Amygdala (tissue), 56 donors: ENCODE measurements at places on chromosomes 12 and 14.

DNA sequence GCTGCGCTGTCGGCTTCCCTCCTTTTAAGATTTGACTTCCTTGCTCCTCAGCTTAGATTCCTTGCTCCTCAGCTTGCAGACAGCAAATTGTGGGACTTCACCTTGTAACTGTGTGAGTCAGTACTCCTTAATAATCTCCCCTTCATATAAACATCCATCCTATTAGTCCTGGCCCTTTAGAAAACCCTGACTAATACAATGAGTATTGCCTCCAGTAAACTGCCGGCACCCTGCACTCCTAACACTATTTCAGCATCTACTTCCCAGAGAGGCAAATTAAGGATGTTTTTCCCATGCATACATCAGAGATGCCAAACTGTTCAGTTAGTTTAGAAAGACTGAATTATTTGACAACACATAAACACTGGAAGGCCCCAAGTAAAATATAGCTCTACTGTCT lies 611.3 kb upstream of the TMEM132C start:
- DNase-seq: no peak

DNA sequence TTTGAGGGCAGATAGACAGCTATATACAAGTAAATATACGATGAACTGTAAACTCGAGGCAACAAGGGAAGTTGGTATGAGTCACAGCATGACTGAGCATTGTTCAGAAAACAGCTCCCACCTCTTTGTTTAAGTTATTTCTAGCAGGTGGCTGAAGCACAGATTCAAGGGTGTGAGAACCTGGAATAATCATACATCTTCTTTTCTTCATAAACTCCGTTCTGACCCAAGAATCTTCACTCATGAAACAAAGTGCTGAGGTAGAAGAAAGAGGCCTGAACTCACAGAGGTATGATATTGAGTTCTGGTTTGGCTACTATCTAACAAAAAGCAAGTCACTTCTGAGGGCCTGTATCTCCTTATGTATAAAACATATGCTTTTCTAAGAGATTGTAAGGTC lies 364.1 kb upstream of the KITLG start:
- no peak for DNase-seq

GRCh38 chr14:80653956-80654355 lies 287.6 kb downstream of the CEP128 start:
- no peak for DNase-seq

GRCh38 chr14:104395276-104395675 lies 184.3 kb upstream of the C14orf180 start:
- no peak for DNase-seq

DNA sequence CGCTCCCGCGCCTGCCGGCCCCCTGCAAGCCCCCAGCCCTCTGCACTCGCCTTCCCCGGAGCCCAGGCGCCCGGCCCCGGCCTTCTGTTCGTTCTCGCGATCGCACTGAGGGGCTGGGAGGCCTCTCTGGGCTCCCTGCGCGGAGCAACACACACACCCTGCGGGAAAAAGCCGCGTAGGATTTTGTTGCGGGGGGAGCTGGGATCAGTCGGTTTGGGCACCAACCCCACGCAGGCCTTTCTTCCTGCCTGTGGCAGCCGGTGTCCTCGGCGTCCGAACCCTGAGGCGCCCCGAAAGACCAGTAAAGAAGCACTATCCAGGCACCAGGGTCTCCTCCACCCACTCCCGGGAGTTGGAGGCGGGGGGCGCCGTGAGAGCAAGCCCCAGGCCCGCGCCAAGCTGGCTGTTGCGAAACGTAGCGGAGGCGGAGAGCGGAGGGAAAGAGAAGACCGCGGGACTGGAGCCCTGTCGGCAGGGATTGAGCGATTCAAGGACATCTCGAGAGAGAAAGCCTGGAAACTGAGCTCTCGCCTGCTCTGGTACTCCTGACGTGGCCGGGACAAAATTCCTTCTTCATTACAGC lies 1.9 kb upstream of the HOXC5 start:
- DNase-seq: no peak

DNA sequence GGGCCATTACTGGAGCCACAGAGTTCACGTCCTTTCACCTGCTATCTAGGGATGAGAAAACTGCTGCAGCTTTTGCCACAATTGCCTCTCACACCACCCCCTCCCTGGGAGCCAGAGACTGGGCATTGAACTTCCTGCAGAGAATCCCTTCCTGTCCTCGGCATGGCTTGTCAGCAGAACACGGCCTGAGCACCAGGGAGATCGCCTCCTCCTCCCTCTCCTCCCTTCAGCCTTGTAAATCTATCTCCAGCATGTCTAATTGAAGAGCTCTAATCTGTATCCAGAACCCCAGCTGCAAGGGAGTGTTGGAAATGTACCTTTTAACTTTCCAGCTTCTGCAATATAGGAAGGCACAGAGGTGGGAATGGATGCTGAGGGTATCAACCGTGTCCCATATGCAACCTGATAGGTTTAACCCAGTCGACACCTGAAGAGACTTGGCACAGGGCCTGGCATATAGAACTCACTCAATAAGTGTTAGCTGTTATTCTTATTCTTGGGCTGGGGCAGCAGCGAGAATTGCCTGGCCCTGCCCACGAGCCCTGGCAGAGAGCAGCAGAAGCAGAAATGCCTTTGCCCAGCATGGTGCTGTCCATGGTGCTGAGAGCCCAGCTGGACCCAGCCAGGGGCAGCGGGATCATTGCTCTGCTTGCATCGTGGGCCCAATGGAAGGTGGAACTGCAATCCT lies 26.8 kb downstream of the TMEM63C start:
- peak; percentile 54 for DNase-seq

DNA sequence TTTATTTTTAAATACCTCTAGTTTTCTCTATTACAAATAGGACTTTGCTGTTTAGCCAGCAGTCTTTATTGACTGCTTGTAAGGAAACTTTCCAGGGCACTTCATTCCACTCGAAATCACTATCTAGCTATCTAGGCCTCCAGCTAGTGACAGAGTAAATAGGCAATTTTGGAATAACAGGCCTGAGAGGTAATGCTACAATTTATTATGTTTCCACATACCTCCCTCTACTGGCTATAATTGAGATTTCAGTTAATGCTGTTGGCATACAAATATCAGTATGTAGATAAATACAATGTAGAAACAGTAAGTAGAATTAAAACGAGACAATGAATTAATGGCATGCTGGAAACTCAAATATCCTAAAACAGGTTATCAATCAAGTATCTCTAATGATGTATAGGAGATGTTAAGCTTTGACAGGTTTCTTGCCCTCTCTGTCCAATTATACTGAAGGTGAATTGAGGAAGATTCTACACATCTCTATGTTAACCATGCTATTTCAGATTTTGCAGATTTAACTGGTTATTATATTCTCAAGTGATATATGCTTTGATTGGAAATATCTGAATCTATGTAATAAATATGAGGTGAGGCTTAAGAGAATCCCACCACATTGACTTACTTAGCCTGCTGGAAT lies 7.2 kb downstream of the DTD2 start:
- DNase-seq: no peak

GRCh38 chr14:86858031-86858430 lies 1135.0 kb downstream of the GALC start:
- DNase-seq: no peak

- DNase-seq: no peak
Measured at GRCh38 chr12:87216436-87216835, 812.8 kb downstream of the C12orf50 start.

DNA sequence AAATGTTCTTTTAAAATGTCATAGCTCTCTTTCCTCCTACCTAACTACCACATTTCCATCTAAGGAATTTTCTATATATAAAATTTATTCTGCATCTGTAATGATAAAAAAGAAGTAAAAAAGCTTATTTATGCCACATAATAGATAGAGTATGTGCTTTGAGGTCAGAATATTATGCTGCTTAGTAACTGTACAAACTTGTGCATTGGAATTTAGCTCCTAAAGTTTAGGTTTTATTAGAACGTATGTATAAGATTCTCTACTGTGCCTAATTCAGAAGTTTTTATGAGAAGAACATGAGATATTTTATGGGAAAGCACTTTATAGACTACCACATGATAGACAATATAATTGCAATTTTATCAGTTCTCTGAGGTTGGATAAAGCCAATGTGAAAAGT lies 384.6 kb downstream of the SLC16A7 start:
- DNase-seq: no peak

- no peak for DNase-seq
Measured at GRCh38 chr12:2498964-2499500, 295.7 kb upstream of the FKBP4 start.

DNA sequence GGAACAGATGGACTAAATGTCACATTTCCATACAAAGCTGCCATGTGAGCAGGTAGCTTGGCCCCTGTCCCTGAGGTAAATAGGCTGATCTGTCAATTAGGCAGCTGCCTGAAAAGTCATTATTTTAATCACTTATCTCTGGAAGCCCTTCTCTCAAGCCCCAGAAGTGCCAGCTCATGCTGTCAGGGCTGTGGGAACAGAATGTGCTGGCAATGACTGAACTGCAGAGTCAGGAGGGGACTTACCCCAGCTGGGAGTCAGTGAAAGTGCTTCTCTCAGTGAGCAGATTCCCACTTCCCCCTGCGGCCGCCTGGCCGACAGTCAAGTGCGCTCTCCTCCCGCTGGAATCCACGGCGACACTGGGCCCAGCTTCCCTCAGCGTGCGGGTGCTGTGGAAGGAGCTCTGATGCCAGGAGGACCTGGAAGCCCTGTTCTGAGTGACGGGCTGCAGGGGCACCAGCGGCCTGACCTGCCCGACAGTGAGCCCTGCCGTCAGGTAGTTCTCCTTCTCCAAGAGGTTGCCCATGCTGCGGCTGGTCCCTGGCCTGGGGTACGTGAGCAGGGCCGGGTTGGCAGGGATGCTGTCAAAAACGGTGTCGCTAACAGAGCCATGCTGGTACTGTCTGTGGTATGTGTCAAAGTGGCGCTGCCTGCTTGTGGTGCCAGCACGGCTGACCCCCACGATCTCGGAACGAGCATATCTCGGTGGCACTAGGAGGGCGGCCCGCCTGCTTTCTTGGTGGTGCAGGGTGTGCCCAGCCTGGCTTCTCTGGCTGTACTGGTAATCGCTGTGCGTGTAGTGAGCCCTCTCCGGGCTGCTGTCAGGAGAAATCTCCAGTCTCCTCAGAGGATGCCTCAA lies 18.7 kb downstream of the PKP2 start:
- DNase-seq: no peak

- no peak for DNase-seq
Measured at GRCh38 chr12:132159555-132160003, 15.3 kb downstream of the NOC4L start.

GRCh38 chr12:70059373-70059772 lies 183.9 kb upstream of the CNOT2 start:
- no peak for DNase-seq

DNA sequence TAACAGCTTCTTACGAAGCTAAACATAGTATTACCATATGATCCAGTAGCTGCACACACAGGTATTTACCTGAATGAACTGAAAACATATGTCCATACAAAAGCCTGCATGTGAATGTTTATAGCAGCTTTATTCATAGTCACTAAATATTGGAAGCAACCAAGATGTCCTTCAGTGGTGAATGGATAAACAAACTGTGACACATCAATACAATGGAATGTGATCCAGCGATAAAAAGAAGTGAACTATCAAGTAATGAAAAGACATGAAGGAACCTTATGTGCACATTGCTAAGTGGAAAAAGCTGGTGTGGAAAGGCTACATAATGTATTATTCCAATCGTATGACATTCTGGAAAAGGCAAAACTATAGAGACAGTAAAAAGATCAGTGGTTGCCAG lies 38.1 kb upstream of the JDP2 start:
- no peak for DNase-seq

- DNase-seq: no peak
Measured at GRCh38 chr12:110906083-110906482, 14.3 kb downstream of the MYL2 start.

DNA sequence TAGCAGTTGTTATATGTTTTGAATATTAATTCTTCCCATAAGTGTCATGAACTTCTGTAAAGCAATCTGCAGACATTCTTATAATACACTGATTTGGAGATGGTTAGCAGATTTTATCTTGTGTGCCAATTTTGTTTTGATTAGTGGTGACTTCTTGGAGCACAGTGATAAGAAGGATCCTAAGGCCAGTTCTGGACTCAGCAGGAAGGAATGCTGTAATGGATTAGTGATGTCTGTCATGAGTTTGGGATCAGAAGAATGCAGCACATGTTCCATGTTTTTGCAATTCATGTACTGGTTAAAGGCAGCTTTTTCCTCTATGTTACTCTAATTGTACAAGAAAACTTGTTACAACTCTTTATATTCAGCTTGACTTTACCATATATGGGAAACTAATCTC lies 91.5 kb downstream of the UNC79 start:
- DNase-seq: no peak

- no peak for DNase-seq
Measured at GRCh38 chr12:46492471-46493085, 120.0 kb upstream of the SLC38A2 start.

DNA sequence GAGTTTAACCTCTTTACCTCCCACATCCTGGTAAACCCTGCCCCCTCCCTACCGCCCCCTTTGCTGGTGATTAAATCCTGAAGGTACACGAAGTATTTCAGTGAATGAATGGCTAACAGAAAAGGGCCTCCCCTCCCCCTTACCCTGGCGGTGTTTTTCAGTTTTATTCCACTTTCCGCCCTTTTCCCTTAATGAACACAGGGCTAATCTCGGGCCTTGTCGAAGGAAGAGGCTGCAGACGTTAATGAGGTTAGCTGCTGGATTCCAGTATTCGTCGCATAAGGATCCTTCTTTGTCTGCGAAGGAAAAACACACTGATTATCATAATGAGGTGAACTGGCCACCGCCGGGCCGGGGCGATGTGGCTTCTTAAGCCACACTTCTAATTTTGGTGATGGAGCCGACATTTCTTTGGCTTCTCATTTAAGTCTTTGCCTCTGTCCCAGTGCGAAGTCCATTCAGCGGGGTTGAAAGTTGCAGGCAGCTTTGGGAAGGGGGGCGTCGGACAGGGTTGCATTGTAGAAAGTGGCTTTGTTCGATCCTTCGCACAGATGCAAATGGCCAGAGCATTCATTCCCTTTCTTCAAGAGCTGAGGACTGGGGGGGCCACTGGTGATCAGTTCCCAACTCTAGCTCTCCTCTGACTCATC lies 6.5 kb downstream of the MEG3 start:
- DNase-seq: no peak

DNA sequence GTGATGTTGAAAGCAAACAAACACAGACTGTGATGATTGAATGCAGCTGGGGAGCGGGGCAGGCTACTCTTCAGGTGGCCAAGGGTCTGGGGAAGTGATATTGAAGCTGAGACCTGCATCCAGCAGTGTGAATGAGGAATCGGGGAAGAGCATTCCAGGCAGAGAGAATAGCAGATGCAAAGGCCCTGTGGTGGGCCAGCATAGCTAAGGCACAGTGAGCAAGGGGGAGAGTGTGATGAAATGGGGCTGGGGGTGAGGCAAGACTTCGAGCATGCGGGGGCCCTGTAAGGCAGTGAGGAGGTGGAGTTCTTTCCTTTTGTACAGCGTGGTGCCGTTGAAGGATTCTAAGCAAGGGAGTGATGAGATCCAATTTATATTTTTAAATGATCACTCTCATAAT lies 77.4 kb downstream of the KCNK13 start:
- no peak for DNase-seq

GRCh38 chr14:60561845-60562746 lies 53.1 kb downstream of the SIX6 start:
- peak; percentile 14 for DNase-seq
